ENCODE measurements at places on chromosomes 1 and 21.

DNA sequence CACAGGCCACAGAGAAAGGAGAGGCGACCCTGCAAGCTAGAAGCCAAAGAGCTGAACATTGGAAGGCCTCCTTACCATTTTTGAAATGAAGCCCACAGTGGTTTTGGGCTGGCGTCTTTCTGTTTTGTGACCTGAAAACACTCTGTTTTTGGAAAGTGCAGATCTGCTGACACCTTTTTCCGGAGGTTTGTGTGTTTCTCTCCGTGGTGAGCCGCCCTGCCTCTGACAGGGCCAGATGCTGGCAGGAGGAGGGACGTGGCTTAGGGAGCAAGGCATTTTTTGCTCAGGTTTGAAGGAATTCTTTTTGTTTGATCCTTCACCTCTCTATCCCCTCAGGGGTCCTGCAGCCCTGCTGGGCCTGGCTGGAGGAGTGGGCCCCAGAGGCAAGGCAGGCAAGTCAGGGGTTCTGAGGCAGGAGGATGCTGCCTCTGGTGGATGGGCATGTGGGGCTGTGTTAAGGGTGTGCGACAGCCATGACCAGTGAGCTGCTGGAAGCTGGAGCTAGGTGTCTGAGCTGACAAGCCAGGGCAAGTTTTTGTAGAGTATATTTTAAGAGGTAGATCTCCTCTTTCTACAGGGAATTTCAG, 133.8 kb downstream of the CAMTA1 start:
- no peak for DNase-seq

DNA sequence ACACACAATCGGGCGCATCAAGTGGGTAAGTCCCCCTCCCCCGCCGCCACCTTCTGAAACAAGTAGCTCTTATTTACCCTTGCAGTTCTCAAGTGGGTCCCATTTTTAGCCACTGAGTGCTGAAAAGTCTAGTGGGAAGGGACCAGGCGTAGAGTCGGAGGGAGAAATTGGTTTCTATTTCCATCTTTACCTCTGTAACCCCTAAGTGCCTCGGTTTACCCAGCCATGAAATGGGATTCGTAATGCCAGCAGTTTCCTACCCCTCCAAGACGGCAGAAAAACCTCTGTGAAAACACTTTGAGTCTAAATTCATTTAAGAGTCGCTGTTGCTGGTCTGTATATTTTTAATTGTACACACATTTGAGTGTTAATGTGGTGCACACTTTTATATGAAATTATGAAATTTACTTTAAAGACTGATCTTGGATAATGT, 928 bp downstream of the TLCD4 start:
- DNase-seq = no peak

DNA sequence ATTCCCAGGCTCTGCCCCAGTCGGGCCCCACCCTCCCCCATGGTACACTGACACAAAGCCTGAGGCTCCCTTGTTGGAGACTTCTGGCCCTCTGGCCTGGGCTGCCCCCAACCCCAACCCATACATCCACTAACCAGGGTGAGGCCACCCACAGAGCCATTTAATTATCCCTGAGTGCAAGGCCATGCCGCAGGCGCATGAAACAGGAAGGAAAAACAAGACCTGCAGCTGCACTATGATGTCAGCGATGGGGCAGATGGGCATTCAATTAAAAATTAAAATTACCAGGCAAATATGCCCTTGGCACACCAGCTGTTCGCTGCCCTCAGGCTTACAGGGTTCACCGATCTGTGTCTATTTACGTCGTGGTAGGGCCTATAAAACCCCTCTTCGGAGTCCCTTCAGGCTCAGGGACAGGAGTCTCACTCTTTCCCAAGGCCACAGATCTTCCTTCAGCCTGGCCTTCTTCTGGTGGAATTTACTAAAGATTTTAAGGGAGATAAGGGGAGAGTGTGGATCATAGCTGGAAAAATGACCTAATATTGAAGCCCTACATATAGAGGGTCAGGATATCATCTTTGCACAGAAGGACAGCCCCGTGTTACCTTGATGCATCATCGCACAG, 29.6 kb upstream of the RGS16 start:
- DNase-seq = no peak

DNA sequence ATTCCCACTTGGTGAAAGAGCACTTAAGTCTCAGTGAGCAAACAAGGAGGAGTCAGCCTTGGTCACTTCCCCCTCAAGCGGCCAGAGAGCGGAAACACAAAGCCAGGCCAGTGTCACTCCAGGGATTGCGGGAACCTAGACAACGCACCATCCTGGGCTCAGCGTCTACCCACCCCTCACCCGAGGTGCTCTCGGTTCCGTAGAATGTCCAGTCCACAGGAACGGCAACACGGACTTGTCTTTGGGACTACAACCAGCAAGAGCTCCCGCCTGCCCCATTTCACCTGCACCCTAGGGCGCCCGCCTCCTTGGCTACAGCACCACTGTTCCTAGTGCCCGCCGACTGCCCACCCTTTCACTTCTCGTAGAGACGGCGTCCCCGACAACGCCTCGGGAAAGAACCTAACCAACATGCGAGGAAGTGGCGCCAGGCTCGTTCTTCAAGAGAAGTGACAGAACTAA, 509 bp downstream of the GDAP2 start:
- no peak for DNase-seq

GRCh38 chr1:205324781-205325180, 3.2 kb upstream of the NUAK2 start:
- no peak for DNase-seq

GRCh38 chr1:5988596-5989285, 3.5 kb downstream of the NPHP4 start:
- no peak for DNase-seq

- no peak for DNase-seq
Observed at GRCh38 chr1:72911656-72912055, 629.3 kb upstream of the NEGR1 start.

DNA sequence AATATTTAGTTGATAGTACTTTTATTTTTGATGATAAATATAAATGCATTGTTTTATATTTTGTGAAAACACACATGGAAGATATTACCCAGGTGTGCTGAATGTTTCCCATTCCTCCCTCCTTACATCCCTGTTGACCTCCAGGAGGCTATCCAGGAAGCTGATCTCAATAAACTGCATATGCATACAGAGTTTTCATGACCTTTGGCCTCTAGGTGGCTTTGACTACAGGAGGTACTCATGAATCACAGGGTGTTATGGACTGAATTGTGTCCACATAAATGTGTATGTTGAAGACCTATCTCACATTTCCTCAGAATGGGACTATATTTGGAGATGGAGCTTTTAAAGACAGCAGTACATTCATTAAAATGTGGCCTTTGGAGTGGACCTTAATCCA, 914.9 kb upstream of the NCAM2 start:
- DNase-seq = no peak

DNA sequence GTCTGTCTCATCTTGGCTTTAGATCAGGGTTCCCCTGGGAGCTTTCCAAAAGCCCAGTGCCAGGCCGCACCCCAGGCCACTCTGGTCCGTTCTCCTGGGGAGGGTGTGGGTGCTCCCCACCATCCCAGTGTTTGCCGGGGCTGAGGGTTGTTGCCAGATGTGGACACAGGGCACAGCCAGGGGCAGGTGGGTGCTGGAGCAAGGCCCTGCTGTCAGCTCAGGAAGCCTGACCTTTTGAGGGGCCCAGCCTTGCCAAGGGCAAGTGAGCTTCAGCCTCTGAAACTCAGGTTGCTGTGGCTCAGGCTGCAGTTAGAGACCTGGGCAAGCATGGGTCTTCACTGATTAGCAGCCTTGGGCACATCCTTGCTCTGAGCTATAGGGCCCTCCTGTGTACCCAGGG, 22.8 kb upstream of the ZBTB21 start:
- no peak for DNase-seq

DNA sequence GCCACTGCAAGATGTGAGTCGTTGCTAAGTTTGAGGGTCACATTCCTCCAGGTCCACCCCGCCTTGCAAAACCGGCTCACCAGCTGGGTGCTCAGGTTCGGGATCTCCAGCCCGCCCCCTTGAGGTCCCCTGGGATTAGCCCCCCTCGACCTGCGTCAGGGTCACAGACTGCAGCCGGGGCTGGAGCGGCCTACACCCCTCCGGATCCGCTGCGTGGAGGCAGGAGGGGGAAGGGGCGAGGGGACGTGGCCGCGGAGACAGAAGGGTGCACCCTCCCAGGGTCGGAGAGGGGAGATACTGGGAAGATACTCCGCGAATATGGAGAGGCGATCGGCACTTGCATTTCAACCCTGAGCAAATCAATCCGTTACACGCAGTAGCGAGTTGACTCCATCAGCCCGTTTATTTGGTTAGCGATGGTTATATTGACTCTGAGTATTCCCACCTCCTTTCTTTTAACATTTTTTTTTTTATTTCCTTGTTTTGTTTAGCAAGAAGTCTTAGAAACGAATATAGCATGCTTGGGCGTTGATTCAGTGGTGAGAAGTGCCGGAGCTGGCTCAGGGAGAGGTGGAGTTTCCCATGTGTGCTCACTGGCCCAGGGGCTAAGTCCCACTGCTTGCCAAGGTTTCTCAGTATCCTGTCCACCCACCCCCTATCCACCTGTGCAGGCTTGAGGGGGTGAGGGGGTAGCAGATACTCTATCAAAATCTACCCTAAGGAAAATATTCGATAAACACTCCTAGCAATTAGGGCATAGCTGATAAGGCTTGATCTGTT, 997 bp downstream of the IFNAR2 start:
- DNase-seq = no peak

Measured in fibroblast of skin of left quadriceps (primary cell).